H9 (cell line): ENCODE measurements at places on chromosomes 12 and 14. TPM values are rescaled to one million over a fixed set of nuclear protein-coding genes. Genes with fewer than 3 reads are reported as not detected.

- no peak for DNase-seq
Observed at GRCh38 chr12:19561411-19561961, 122.2 kb downstream of the AEBP2 start.

POTEG gene
- total RNA-seq, result not detected in 2 replicates

GRCh38 chr14:64554556-64554955 lies 4.8 kb downstream of the PPP1R36 start:
- DNase-seq, result no peak

- DNase-seq, result peak; percentile 86
Observed at GRCh38 chr12:119060847-119061796, 79.8 kb downstream of the SRRM4 start.

GRCh38 chr12:95322326-95322725 lies 104.7 kb downstream of the VEZT start:
- DNase-seq, result no peak

DNA sequence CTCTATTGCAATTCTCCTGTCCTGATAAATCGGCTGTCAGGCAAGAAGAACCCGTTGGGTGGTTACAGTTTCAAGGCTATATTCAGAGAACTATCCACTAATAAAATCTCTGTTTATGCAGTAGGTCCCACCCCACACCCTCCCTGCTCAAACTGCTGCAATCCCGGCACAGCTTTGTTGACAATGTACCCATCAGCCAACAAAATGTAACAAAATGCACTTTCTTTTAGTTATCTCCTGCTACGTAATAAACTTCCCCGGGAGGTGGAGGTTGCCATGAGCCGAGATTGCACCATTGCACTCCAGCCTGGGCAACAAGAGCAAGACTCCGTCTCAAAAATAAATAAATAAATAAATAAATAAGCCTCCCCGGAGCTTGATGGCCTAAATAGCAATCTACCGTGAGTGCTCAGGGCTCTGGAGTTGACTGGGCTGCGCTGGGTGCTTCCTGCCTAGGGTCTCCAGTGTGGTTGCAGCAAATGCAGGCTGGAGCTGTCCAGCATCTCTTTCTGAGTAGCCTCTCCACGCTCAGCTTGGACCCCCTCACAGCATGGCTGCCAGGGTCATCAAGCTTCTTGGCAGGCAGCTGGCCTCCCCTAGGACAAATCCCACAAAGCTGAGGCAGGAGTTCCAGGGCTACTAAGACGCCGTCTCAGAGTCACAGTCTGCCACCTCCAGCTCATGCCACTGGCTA lies 43.2 kb upstream of the FBRSL1 start:
- DNase-seq, result no peak

GRCh38 chr14:36495666-36496065 lies 24.4 kb downstream of the NKX2-1 start:
- no peak for DNase-seq

- peak; percentile 52 for DNase-seq
Observed at GRCh38 chr12:64400041-64400440, 4.2 kb upstream of the XPOT start.

GRCh38 chr14:59296508-59296907 lies 108.0 kb downstream of the DAAM1 start:
- DNase-seq, result no peak

GRCh38 chr12:104478396-104479122 lies 21.8 kb downstream of the CHST11 start:
- no peak for DNase-seq

GLIPR1L1 gene
- total RNA-seq, result 1.9 and 3.2 TPM in 2 replicates

GPRC5D gene
- total RNA-seq, result not detected in 2 replicates

DNA sequence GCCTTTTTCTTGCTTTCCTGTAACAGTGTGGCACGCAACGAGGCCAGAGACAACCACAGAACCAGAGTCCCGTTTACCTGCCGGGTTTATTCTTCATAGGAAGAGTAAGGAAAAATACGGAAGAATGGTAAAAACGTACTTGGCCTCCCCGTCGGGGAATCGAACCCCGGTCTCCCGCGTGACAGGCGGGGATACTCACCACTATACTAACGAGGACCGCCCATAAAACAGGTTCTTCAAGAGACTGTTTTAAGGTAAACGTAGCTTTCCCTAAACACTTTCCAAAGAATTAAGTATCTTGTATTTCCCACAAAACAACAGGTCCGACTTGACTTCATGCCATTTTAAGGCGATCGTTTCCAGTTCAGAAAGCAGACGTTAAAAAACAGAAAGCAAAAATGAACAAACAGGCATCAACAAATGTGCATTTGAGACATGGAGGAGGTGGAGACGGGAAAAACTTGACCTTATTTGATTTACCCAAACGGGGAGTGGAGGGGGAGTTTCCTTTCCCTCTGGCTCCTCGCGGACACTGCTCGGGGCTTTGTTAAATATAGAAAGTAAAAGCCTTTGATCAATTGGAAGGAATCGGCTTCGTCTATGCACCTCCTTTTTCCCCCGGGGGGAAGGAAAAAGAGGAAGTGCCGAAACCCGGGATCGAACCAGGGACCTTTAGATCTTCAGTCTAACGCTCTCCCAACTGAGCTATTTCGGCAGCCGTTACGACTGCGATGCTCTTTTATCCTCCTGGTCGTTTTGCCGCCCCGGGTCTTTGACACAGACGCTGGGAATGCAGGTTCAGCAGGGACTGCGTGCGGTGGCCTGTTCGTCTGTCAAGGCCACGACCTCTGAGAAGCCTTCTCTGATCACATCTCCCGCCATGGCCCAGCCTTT lies 13.0 kb upstream of the UBC start:
- peak; percentile 95 for DNase-seq

DNA sequence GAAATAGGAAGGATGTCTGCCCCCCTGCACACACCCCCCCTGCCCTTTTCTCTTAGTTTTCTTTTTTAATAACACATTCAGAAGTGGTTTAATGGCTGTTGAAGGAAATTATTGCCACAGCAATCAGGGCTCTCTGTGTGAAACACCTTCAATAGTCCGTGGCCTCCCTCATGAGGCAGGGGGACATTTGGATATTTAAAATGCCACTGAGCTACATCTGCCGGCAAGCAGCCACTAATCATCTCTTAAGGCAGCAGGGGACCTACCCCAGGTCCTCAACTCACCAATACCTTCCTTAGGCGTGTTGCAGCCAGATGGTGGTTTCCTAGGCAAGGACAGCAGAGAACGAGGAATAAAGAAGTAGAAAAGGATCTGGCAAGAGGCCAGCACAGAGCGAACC lies 283.2 kb downstream of the TTC8 start:
- DNase-seq, result no peak

NDUFB1 gene
- 147 and 153 TPM in 2 replicates for total RNA-seq

DNA sequence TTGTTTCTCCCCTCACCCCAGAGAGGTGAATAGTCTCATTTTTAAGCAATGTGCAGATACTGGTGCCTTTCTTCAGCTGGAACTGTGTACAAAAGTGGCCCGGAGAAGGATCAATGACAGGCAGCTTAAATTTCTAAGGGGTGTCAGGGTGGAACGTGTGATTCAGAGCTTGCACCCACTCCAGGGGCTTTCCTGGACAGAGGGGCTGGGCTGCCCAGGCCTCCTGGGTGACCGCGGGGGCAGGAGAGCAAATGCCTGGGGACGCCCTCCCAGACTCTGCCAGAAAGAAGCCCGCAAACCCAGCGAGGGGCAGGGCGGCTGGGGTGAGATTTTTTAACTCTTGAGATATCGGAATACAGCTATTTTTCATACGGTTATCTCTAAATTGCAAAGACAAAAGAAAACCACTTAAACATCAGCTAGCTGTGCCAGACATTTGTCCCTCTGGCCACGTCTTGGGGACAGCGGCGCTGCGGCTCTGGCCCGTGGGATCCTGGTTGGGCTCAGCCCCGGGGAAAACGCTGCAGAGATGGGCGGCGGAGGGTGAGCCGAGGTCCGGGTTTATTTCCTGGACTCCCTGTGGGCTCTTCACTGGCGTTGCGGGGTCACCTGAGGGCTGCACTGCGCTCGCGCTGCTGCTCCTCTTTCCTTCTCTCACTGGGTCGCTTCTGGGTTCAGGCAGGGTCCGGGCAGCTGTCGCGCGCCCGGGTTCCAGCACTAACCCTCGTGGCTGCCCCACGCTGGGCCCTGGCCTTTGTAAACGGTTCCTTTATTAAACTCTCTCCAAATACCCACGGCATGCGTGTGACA lies 35.8 kb downstream of the NFKBIA start:
- DNase-seq, result no peak

- peak; percentile 18 for DNase-seq
Observed at GRCh38 chr14:95046711-95047681, 110.3 kb downstream of the DICER1 start.

DNA sequence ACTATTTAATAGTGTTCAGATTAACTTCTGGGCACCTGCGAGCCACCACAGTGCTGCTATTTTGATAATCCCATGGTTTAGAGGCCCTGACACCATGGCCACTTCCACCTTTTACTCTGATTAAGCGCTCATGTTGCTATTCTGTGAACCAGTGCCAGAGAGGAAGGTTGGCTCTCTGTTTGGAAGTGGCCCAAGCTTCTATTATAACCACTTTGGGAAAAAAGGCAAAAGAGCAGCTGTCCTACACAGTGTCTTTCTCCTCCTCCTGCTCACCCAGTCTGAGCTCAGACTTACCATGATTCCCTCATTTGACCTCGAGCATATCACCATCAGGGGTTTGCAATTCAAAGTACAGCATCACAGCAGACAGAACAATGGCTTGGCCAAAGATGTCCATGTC lies 23.3 kb downstream of the DYRK2 start:
- no peak for DNase-seq

- no peak for DNase-seq
Observed at GRCh38 chr14:102430212-102430908, 67.6 kb downstream of the TECPR2 start.

ACADS gene
- total RNA-seq, result 8.3 and 9.5 TPM in 2 replicates

DNA sequence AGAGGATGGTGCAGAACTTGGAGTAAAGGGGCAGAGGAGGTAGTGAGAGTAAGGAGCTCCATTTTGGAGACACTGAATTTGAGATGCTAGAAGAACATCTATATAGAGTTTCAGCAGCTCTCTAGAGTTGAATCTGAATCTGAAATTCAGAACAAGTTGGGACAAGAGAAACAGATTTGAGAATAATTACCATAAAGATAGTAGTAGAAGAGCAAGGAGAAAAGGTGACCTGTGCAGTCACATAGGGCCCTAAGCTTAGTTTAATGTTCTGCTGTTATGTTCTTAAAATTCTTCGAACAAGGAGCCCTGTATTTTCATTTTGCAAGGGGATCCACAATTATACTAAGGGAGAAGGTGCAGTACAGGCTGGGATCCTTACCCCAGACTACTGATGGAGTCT lies 7.4 kb downstream of the REM2 start:
- no peak for DNase-seq

DNA sequence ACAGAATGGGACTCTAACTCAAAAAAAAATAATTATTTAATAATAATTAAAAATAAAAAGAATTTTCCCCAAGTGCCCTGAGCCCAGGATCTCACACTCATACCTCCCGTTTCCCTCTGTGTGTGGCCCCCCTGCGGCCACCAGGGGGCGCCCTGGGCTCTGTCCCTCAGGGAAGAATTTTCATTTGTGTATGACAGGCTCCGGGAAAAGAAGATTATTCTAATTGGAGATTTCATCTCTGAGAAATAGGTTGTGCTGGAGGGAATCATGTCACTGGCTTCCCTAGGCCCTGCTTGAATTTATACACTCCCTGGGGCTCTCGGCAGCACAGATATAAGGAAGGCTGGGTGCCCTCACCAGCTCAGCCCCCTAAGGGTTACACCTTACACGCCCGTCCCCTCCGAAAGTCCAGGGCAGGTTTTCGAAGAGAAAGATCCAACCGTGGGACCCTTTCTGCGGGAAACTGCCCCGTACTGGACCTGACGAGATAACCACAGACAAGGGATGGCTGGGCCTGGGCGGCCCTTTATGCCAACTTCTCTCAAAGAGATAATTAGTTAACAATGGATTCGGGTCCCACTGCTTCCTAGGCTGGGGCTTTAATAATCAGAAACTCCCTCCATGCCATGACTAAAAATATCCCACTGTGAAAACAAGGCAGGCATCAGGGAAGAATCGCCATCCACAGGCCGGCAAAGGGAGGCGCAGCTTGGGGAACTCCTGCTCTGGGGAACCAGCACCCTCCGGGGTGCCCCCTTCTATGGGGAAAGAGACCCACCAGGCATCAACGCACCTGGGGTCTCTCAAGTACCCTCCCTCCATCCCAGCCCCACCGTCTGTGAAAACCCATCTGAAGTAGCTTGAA lies 80.7 kb downstream of the KDM2B start:
- peak; percentile 74 for DNase-seq

DNA sequence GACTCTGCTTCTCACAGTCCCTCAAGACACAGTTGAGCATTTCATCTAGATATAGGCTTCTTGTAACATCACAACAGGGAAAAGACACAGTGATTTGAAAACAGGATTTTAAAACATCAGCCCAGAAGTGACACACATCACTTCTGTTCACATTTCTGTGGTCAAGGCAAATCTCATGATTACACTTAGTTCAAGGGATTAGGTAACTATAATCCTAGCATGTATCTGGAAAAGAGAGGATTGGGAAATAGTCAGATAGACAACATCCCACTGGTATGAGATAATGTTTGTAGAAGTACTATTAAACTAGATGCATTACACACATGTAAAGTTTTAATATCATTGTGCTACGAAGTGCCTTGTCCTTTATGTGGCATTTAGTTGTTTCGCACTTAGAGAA lies 252.6 kb upstream of the PRKD1 start:
- no peak for DNase-seq

DNA sequence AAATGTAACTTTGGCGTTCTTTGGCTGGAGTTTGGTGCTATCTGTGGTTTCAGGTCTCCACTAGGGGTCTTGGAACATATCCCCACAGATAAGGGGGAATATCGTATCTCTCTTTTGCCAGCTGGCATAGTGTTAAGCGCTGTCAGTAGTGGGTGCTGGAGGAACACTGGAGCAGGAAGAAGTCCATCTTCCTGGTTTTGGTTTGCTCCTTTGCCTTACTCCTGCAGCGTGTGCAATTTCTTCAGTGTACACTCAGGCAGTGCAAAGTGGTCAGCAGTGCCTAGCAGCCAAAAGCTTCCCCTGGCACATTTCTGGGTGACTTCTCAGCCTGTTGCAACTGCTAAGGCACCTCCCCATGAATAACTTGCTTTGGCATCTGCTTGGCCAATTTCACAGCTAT lies 11.7 kb upstream of the RIPK3 start:
- no peak for DNase-seq

KLRK1 gene
- total RNA-seq, result not detected in 2 replicates

PZP gene
- not detected in 2 replicates for total RNA-seq

CACNA1C gene
- total RNA-seq, result 0.81 and 1.1 TPM in 2 replicates

GRCh38 chr14:55356913-55357312 lies 54.7 kb downstream of the ATG14 start:
- no peak for DNase-seq

LARP4 gene
- total RNA-seq, result 82.3 and 87.1 TPM in 2 replicates

- peak; percentile 75 for DNase-seq
Observed at GRCh38 chr14:23379366-23380196, 2.7 kb downstream of the CMTM5 start.

GRCh38 chr12:118946256-118946655 lies 35.1 kb upstream of the SRRM4 start:
- no peak for DNase-seq

GRCh38 chr14:97550463-97550862 lies 753.3 kb downstream of the VRK1 start:
- DNase-seq, result no peak

STXBP6 gene
- 2.6 and 3.6 TPM in 2 replicates for total RNA-seq

DNA sequence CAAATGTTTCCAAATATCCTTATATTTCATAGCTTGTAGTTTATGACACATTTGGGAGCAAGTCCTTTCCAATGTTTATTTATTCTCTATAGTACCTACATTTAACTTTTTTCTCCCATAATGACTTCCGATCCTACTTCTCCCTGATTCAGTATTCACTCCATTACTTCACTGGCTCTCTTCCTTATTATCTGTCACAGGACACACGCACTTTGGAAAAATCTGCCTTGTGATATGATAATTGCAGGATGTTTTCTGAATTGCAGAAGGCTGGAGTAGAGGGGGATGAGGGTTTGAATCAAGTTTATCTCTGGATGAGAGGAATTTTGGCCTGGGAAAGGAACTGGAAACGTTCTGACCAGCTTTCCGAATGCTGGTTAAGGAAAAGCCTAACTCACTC lies 75.0 kb downstream of the HMGA2 start:
- DNase-seq, result no peak
